ENCODE measurements at places on chromosomes 13 and 19. TPM values are rescaled to one million over a fixed set of nuclear protein-coding genes. Genes with fewer than 3 reads are reported as not detected.

The SYT3 gene
- 0.52 TPM for total RNA-seq

The MAU2 gene
- 10.9 TPM for total RNA-seq

The ETFB gene
- total RNA-seq, result 268 TPM

The ZNF552 gene
- total RNA-seq, result 5.1 TPM

The CEACAM21 gene
- total RNA-seq, result not detected

The NALCN gene
- 4.2 TPM for total RNA-seq
